ENCODE measurements at places on chromosomes 11 and 22.
A peak's percentile ranks its signal among the peaks of the same experiment; 100 is the strongest.

- no peak for DNase-seq
Measured at GRCh38 chr11:86063536-86063935, 5.3 kb downstream of the PICALM start.

- no peak for DNase-seq
Measured at GRCh38 chr11:64869571-64870175, 8.7 kb downstream of the EHD1 start.

- no peak for DNase-seq
Measured at GRCh38 chr22:17243524-17243923, 24.3 kb upstream of the ADA2 start.

GRCh38 chr11:3824714-3825472 lies 15.9 kb downstream of the RHOG start:
- peak; percentile 69 for DNase-seq

- DNase-seq, result no peak
Measured at GRCh38 chr11:36724742-36725385, 126.8 kb upstream of the RAG2 start.

DNA sequence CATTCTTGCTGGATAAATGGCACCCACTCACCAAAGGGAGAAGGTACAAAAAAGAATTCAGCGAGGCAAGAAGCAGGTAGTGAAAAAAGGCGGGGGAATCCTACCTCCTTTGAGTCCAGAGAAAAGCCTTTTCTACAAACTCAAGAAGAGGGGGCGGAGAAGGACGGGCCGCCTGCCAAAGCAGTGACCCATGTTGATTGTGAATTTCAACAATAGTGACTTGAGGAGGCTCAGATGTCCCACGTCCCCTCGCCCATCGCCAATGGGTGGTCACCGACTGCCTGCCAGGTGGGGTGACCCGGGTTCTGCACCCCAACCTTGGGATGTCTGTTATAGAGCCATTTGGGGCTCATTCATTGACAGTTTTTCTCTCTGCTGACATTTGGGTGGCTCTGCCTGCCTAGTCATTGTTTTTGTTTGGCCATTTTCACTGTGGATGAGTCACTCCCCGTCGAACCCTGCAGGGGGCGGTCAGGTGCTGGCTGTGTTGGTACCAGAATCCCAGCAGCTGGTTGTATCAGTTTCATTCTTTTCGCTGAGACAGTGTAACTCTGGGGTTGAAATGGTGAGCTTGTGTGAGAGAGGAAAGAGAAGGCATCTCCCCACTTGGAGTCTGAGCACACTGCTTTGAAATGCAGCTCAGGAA lies 163.4 kb upstream of the NCAM1 start:
- DNase-seq, result no peak

GRCh38 chr11:9688716-9689511 lies 25.0 kb downstream of the SWAP70 start:
- DNase-seq, result no peak

GRCh38 chr11:47020793-47021526 lies 84.4 kb downstream of the CSTPP1 start:
- no peak for DNase-seq

DNA sequence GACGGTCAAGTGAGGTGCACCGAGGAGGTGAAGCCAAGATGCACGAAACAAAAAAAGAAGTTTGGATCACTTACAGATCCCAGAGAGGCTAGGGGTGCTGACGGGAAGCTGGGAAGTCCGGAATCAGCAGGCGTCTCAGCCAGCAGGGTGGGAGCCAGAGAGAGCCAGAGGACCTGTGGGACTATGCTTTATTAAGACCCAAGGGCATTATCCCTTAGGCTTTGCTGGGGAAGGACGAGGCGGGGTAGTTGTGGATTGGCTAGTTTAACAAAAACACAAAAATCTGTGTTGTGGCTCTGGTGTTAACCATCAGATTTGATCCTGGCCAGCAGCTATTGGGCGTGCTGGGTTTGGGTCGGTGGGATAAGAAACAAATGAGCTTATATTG lies 427.1 kb downstream of the DYNC2H1 start:
- DNase-seq, result no peak

- no peak for DNase-seq
Measured at GRCh38 chr22:46147471-46148267, 2.7 kb upstream of the PPARA start.

DNA sequence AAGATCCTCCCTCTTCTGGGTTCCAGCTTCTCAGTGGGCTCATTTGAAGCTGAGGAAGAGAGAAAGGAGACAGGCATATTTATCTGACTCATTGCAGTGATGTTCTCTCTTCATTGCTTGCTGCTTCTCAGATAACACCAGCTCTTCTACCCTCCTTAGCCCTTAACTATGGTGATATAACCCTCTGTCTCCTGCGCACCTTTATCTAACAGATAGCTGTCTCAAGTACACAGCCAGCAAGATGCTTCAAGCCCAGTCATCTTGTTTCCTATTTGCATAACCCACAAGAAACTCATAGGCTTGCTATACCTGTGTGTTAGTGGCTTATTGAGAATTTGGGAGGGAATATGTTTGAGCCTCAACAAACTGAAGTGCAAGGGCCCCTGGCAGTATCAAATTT lies 12.6 kb downstream of the PRSS23 start:
- no peak for DNase-seq

GRCh38 chr11:61295596-61295926 lies 445 bp upstream of the VWCE start:
- no peak for DNase-seq

DNA sequence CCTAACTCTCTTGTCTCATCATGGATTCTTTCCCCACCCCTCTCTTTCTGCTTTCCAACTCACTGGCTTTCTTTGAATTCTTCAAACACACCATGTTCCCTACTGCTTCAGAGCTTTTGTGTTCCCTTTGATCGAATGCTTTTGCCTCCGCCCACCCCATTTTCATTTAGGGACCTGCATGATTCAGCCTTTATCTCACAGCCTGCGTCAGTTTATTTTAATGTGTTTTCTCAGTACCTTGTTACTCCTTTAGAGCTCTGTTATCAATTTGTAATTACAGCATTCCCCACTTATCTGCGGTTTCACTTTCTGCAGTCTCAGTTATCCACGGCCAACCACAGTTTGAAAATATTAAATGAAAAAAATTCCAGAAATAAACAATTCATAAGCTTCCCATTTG lies 451.3 kb downstream of the METTL15 start:
- no peak for DNase-seq

GRCh38 chr22:39528681-39529486 lies 3.7 kb downstream of the RPS19BP1 start:
- DNase-seq, result peak; percentile 70

- DNase-seq, result no peak
Measured at GRCh38 chr11:132099692-132100091, 729.3 kb downstream of the NTM start.

- no peak for DNase-seq
Measured at GRCh38 chr11:69905611-69906452, 86.6 kb upstream of the FGF3 start.

DNA sequence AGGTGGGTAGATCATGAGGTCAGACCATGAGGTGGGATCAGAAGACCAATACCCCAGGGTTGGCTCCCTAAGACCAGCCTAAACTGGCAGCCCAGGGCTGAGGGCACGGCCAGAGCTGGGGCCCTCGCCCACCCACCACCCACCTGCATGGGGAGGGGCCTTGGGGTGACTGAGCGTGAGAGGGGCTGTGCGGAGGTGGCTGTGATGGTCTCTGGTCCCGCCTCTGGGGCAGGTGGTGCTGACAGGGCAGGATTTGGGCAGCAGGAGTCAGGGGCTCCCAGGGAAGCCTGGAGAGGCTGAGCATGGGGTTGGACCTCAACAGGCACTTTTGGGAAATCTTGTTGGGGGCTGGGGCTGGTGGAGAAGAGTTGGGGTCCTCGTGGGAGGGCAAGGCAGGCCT lies 39.8 kb upstream of the MUC5AC start:
- no peak for DNase-seq

- no peak for DNase-seq
Measured at GRCh38 chr22:29194184-29194583, 11.5 kb upstream of the EMID1 start.

DNA sequence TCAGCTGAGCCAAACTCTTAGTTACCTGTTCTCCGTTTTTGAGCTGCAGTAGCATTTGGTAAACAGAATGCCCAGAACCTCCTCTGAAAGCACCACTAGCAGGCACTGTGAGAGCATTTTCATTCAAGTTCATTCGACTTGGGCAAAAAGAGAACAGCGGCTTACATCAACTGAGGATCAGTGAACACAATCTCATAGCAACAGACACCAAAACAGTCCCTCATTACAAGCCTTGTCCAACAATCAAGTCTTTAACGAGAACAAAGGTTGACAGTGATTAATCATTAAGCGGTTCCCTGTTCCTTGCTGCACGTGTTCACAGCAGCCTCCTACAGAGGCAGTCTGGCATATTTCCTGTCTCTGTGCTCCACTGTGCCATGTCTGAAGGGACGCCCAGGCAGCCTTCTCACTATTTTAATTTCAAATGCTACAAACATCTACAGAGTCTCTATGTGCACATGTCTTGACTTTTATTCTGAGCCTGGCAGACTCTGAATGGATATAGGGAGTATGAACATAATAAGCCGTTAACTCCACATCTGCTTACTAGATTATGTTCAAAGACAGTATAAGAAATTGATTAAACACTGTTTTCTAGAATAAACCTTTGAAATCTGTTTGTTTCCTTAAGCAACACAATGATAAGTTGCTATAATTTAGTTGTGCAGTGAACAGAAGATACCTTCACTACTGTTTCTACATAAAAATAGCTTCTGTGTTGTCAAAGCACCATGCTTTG lies 88.3 kb upstream of the MTMR2 start:
- peak; percentile 28 for DNase-seq

DNA sequence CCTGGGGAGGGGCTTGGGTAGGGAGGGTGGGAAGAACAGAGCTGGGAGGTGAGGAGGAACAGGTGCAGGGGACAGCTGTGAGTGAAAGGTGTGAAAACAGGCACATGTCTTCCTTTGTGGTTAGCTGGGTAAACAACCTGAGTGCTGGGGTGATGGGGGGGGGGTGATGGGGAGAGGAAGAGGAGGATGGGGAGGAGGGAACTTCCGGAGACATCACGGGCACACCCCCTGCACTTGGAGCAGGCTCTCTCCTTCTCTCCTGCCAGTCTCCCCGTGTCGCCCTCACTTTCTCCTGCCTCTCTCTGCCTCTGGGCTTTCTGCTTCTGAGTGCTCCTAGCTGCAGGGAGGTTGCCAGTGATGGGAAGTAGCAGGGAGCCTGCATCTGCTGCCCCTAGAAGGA lies 8.8 kb downstream of the CXCR5 start:
- no peak for DNase-seq

DNA sequence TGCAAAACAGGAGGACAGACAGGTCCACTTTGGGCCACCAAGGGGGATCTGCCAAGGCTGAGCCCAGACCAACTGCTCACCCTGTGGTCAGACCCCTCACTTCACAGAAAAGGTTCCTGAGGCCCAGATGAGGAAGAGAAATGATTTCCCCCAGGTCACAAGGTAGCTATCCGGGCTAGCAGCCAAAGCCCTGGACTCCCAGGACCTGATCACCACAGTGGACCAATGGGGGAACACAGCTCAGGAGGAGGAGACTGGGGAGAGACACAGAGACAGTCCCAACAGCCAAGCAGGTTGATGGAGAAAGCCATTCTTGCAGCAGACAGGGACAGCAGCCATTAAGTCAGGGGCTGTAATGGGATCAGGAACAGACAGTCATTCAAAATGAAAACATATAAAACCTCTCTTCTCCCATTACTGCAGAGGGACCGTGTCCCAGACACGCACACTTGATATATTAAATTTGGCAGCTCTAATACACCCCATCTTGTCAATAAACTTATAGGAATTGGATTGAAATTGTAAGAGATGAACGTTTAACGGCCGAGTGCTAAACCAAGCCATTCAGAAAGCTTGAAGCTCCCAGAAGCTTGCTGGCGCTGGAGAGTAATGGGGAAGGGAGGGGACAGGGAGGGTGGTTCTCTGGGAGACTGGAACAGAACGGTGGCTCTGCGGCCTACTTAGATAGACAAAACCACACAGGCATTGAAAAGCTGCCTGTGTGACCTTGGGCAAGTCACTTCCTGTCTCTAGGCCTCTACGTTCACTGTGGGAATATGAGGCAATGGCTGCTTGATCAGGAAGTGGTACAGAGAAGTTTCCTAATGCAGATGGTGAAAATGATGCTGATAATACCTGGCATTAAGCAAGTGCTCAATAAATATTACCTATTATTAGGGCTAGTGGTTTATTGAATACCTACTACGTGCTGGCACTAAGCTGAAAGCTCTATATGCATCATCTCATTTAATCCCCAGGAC lies 16.0 kb downstream of the ZMAT5 start:
- DNase-seq, result no peak

- DNase-seq, result no peak
Measured at GRCh38 chr22:26797910-26798309, 140.5 kb downstream of the MIAT start.

DNA sequence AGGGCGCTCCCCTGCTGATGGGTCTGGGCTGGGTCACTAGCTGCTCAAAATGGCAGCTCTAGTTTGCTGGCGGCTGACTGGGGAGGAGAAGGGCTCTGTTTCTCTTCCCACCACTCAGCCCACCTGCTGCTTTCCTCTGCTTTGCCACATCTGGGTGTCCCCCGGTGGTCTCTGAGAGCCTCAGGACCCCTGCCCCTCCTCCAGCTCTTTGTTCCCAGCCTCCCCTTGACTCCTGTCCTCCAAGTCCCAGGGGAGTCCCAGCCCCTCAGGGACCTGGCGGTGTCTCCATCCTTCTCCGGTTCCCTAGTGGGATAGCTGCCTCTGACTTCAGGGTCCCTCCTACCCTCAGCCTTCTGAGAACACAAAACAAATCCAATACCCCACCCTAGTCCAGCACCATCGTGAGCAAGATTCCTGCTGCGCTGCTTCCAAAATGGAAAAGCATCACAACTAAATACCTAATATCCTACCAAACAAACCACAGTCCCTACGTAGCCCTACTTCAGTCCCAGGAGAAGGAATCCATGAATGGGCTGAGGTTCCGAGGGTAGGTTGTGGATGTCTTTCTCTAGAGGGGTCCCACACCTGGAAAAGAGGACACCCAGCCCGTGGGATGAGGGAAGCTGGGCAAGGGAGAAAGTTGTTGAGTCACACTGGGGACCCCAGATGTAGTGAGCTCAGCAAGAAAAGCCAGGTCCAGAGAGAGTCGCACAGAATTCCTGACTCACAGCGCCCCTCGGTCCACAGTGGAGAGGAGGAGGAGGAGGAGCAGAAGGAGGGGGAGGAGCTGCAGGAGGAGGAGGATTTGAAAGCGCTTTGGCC lies 45.0 kb upstream of the NNMT start:
- no peak for DNase-seq

- no peak for DNase-seq
Measured at GRCh38 chr22:44661070-44661469, 40.9 kb upstream of the PRR5 start.

DNA sequence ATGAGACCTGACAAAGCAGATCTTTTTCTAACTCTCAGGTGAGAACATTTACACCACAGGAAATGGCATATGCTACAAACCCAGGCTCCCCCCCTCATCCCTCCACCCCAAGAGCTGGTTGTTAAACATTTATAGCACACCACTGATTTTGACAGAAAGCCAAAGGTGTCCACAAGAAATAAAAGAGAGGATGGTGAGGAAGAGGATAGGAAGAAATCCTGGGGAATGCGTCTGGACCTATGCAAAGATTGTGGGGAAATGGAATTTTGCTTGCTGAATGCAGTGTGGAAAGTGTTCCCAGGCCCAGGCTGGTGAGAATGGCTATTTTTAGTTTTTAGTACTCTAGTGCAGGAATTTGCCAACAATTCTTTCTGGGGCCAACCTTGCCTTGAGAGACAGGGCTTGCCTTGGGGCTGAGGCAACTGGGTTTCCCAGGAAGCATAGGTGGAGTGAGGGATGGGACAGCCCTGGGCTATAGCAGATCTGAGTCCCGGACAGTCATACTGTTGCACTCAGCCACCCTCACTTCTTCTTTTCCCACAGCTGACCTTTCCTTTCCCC lies 163.9 kb downstream of the ADAMTS15 start:
- DNase-seq, result no peak

GRCh38 chr22:46220921-46221320 lies 29.2 kb downstream of the CDPF1 start:
- no peak for DNase-seq
